ENCODE measurements at places on chromosomes 16 and 17.

DNA sequence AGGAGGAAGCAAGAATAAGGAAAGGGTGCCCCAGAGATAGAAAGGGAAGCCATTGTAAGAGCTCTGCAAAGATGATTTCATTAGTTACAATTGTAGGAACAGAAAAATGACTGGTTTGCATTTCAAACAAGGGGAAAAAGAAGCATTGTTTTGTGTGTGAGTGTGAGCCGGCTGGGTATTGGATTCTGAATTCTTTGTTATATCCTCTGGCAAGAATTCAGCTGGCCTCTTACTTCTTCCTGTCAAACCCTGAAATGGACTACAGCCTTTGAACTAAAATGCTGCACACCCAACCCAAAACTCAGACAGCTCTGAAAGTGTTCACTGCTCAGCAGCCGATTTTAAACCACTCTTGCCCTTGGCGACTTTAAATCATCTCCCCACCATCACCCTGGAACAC, 461.3 kb downstream of the PMP22 start:
- no peak for DNase-seq

DNA sequence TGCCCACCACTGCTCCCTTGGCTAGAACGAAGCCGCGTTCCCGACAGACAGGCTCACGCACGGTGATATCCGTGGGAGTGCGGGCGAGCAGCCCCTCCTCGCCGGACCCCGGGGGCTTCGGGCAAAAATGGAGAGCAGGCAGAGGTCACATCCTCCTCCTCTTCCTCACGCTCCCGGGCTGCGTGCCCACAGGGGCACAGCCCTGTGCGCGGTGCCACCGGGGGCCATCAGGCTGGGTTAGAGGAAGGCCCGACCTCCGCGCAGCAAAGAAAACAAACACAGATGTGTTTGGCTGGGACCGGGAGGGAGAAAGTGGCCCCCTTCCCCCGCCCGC, 519 bp upstream of the NTN1 start:
- no peak for DNase-seq

DNA sequence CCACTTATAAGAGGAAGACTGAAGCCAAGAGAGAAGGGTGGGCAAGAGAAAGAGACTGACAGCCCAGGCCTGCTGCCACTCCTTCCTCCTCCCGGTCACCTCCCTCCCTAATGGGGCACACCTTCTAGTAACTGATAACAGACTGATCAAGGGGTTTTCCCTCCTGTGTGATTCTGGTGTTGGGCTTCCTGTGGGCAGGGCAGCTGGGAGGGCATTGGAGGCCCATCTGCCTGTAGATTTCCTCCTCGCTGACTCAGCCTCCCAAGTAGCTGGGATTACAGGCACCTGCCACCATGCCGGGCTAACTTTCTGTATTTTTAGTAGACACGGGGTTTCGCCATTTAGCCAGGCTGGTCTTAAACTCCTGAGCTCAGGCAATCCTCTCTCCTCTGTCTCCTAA, 16.2 kb downstream of the CA4 start:
- no peak for DNase-seq

DNA sequence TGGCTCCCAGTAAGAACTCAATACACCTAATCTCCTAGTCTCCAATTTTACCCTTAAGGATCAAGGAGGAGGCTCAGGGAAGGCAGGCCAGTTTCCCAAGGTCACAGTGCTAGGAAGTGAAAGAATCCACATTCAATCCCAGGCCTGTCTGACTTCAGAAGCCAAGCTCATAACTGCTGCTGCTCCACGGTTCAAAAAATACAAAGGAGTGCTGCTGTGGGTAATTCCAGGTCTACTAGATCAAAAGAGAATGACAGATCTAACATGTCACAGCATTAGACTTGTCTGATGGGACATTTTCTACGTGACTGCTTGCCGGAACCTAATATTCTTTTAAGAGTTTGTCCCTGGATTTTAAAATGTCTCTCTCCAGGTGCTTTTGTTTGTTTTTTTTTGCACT, 48.8 kb upstream of the IRX6 start:
- DNase-seq, result no peak

DNA sequence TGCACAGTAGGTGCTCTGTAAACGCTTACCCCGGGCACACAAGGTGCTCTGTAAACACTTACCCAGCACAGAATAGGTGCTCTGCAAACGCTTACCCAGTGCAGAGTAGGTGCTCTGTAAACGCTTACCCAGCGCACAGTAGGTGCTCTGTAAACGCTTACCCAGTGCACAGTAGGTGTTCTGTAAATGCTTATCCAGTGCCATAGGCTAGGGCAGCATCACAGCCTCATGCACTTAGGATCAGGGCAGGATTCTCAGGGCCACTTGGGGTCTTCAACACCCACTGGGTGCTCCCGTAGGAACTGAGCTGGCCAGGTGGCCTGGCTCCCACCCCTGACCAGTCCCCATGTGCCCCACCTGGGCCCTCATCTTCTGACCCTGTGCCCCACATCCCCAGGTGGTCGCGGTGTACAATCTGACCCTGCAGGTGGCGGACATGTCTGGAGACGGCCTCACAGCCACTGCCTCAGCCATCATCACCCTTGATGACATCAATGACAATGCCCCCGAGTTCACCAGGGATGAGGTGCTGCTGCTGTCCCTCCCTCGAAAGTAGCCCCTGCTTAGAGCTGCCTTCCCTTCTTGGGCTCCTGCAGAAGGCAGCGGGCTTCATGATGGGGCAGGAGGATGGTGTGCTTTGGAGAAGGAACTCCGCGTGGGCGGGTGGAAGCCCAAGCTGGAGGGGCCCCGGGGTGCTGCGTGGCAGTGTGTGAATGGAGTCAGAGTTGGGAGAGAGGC, 13.1 kb downstream of the SLC22A31 start:
- peak; percentile 40 for DNase-seq

GRCh38 chr17:65235284-65235683, 98.1 kb downstream of the RGS9 start:
- DNase-seq, result no peak

GRCh38 chr17:39599004-39599664, 8.6 kb downstream of the NEUROD2 start:
- no peak for DNase-seq

GRCh38 chr17:74245145-74245831, 28.7 kb upstream of the DNAI2 start:
- DNase-seq, result no peak

DNA sequence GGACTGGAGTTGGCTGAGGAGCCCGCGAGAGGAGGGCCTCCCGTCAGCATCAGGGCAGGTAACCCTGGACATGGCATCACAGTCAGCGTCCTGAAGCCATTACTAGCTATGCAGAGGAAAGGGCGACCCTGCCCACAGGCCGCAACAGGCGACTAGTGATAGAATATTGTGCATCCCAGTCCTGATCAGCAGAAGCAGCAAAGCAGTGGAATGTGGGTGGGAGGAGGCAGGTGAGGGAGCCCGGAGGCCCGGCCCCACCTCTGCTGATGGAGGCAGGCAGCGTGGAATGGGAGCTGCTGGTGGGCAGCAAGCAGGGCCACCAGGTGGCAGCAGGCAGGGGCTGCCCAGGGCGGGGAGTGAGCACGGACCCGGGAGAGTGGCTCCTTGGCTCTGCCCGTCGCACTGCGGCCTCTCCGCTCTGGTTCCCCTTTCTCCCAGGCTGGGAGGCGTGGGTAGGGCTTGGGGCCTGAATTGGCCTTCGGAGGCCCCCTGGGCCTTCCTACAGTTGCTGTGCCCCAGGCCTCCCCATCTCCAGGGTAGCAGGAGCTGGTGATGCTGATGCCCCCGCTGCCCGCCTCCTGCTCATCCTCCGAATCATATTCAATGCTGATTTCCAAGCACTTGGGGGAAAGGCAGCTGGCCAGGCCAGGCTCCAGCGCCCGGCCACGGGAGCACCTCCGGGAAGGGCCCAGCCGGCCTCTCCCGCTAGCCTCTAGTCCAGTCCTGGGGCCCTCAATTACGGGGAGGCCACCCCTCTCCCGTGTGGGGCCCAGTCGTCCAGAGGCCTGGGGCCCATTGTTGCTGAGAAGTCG, 20.2 kb downstream of the TSPOAP1 start:
- DNase-seq, result no peak

GRCh38 chr16:19162085-19162484, 6.0 kb upstream of the SYT17 start:
- no peak for DNase-seq

GRCh38 chr16:21157632-21158031, 842 bp upstream of the LDAF1 start:
- no peak for DNase-seq

- peak; percentile 6 for DNase-seq
Measured at GRCh38 chr16:31508706-31509195, 560 bp upstream of the RUSF1 start.

DNA sequence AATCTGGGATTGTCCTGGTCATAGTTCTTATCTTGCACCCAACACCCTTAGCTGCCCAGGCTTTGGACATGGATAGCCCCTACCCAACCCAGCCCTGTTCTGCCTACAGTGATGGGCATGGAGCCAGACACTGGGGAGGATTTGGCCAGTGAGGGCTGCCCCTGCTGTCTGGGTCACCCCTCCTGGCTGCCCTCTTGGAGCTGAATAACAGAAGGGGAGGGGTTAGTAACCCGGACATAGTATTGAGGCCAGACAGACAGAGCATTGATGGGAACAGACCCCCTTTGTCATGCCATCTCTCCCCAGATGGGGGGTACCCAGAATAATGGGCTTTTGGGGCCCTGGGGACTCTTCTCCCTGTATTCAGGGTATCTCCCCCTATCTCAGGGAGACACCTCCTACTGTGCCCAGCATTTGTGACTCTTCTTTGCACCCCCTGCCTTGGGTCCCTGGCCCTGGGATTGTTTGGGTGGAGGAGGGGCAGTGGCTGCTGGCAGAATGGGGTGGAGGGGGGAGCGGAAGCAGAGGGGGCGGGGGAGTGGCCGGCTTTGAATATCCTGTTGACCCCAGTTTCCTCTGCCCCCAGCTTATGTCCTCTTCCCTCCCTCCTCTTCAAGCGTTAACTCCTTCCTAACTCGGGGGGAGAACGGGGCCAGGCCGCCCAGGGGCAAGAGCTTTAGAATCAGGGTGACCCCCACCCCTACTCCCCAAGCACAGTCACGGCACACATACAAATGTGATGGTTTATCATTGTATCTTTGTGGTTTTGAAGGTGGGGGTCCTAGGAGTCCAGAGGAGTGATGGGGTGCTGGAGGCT, 17.0 kb downstream of the GJD3 start:
- no peak for DNase-seq

DNA sequence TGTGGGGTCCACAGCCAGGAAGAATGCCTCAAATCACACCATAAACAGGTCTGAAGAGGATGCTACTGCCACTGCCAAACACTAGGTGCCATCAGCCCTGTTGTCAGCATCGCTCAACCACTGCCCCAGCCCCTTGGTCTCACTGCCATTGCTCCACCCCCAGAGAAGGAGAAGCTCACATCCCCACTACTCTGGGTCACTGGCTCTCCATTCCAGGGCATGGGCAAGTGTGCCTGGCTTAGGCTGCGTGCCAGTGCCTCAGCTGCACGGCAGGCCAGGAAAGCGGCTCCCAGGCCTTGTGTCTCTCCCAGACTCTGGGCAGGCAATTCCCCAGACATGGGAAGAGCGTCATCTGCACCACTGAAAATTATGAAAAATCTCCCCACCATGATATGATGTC, 1.2 kb upstream of the IGSF6 start:
- no peak for DNase-seq

GRCh38 chr17:77697480-77698400, 260.8 kb upstream of the TNRC6C start:
- peak; percentile 4 for DNase-seq

- no peak for DNase-seq
Measured at GRCh38 chr17:61803216-61803615, 60.1 kb downstream of the BRIP1 start.

DNA sequence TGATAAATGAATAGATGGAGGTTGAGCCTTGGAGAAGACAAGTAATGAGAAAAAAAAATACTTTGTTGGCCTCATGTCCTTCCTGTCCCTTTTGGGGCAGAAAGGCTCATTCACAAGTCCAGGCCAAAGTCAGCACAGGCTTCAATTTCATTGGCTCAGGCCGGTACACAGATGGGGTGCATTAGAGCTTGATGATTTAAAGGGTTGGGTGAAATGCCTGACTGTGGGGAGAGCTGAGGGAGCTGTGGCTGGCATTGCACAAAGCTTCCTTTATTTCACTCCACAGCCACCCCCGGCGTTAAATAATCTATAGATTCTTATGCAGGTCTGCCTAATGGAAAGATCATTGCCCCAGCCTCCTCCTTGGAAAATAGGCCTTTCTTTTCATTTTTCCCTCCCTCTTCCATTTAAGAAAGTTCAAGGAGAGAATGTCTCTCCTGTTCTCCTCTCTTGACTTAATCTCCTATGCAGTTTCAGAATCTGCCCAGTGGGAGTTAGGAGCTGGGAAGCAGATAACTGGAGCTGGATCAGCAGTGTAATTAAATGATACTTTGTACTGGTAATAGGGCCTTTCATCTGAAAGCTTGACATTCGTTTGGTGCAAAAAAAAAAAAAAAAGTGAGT, 24.4 kb downstream of the YPEL2 start:
- DNase-seq, result no peak

DNA sequence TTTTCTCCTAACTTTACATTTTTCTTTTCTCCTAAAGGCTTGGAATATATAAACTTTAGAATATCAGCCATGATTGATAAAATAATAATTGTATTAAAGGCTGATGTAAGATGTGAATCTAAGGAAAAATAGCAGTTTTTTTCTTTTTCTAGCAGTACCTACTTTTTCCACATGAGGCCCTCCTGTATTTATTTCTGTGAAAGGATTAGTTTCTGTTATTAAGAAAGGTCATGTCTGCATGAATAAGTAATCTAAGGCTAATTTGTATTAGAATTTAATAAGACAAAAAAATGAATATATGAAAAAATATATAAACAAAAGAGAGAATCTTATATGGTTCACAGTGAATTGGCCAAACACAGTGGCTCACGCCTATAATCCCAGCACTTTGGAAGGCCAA, 85.3 kb downstream of the STXBP4 start:
- DNase-seq, result no peak

- no peak for DNase-seq
Measured at GRCh38 chr16:10138881-10139280, 43.3 kb downstream of the GRIN2A start.

DNA sequence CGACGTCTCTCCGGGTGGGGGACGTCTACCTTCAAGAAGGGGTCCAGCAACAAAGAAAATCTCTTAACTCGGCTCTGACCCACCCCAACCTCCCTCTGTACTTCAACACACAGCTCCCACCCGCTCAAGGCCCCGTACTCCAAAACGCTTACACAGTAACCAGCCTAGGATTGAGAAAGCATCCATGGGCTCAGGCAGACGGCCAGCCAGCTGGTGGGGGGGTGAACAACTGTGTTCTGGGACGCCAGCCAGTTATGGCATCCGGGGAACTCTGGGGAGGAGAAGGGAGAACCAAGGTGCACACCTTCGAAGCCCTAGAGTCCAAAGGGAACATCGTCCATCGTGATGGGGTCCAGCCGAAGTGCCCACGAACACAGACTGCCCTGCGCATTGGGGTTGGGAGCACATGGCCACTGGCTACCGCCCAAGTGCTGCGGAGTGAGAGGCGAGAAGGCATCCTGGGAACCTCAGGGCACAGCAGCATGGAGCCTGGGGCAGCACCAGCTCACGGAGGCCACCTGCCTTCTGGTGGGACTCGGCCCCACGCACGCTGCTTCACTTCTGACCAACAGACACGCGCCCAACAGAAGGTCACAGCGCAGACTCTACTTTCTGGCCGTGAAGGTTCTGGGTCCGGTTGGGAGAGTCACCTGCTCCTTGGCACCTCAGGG, 14.3 kb downstream of the SLC16A3 start:
- no peak for DNase-seq

GRCh38 chr16:17647879-17648872, 177.4 kb upstream of the XYLT1 start:
- no peak for DNase-seq

- peak; percentile 88 for DNase-seq
Measured at GRCh38 chr17:65100316-65101140, 36.6 kb upstream of the RGS9 start.
